ENCODE measurements at places on chromosomes 5 and 9. TPM values are rescaled to one million over a fixed set of nuclear protein-coding genes. Genes with fewer than 3 reads are reported as not detected.

Gene GRM6
- total RNA-seq = not detected

Gene TTC23L
- total RNA-seq = 0.43 TPM

Gene NKD2
- 0.93 TPM for total RNA-seq

Gene F2RL2
- total RNA-seq = 2.4 TPM

- no peak for DNase-seq
Observed at GRCh38 chr5:124395287-124395686, 351.2 kb downstream of the ZNF608 start.

DNA sequence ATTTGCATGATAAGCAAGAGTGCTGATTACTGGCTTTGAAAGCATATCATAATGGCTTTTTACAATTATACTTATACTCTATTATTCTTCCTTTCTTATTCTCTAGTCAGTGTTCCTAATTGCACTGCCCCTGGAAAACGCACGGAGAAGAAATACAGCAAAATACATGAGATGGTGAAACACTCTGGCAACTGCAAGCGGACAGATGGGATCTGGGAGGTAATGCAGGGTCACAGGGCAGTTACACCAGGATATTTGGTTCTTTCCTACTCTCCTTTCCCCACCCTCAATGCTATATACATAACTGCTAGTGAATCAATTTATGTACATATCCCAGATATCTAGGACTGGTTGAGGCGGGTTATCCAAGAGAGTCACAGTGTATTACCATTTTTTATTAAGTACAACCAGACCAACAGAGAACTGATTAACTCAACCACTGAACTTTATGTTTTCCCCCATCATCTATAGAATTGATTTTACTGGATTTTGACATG lies 423.7 kb downstream of the ZSWIM6 start:
- no peak for DNase-seq

GRCh38 chr9:106773750-106774149 lies 89.2 kb upstream of the ZNF462 start:
- DNase-seq = no peak

DNA sequence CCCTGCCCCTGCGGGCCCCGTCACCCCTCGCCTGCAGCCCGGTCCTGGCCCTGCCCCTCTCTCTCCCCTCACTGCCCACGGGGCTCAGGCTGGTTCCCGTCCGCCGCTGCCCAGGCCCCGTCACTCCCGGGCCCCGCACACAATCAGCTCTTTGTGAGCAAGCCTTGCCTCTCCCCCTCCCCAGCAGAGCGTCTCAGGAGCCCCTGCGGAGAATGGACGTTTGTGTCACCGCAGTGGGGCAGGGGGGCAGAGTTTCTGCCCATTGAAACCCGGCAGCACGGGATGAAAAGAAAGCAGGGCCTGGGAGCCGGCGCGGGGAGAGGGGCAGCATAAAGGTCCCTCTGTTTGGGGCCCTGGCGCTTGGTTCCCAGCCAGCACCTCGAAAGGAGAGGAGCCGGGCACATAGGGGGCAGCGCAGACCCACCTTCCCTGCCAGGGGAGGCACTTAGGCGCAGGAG lies 13.5 kb upstream of the NUP214 start:
- DNase-seq = no peak

All from mucosa of descending colon (tissue), 3 donors.